K562 (cell line): ENCODE measurements at places on chromosomes 16 and 17. TPM values are rescaled to one million over a fixed set of nuclear protein-coding genes. Genes with fewer than 3 reads are reported as not detected.

- no peaks in the 10 kb centered on the region for H3K36me3 ChIP-seq
- no peaks in the 10 kb centered on the region for H3K4me1 ChIP-seq
- peaks cover 4% of the 10 kb centered on the region; the same call in 2 of the 3 replicates for H3K27me3 ChIP-seq
- H3K27ac ChIP-seq = no peak overlapping the region
Measured at GRCh38 chr16:73020409-73020884, 27.5 kb downstream of the ZFHX3 start.

Gene CIAPIN1
- 95.7 and 102 TPM in 2 replicates for total RNA-seq

DNA sequence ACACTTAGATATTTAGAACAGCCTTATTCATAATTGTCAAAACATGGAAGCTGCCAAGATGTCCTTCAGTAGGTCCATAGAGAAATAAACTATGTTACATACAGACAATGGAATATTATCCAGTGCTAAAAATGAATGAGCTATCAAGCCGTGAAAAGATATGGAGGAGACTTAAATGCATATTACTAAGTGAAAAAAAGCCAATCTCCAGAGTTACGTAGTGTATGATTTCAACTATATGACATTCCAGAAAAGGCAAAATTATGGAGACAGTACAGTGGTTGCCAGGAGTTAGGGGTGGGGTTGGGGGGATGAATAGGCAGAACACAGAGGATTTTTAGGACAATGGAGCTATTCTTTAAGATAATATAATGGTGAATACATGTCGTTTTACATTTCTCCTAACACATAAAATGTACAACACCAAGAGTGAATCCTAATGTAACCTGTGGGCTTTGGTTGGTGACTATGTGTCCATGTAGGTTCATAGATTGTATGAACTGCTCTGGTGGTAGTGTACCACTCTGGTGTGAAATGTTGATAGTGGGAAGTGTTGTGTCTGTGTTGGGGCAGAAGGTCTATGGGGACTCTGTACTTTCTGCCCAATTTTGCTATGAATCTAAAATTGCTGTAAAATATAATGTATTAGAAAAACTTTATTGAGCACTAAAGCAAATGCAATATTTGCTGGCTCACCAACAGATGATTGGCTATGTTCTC, 122.6 kb downstream of the USP22 start:
- H3K27ac ChIP-seq = no peak overlapping the region
- no peak for DNase-seq
- H3K27me3 ChIP-seq = no peaks in the 10 kb centered on the region
- H3K4me3 ChIP-seq = no peak overlapping the region

DNA sequence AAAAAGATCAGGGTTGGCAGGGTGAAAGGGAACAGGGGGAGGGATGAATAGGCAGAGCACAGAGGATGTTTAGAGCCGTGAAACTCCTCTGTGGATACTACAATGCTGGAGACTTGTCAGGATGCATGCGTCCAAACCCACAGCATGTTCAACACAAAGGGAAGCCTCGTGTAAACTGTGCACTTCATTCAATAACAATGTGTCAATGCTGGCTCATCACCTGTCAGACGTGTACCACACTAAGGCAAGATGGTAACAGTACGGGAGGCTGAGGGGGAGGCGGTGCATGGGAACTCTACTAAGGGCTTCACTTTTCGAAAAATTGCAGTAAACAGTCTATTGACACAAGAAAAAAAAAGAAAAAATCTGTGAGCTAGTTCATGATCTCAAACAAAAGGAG, 63.7 kb downstream of the C16orf95 start:
- no peak overlapping the region for H3K27ac ChIP-seq
- H3K4me3 ChIP-seq = no peak overlapping the region
- DNase-seq = no peak
- no peaks in the 10 kb centered on the region; the same call in 1 of the 2 replicates for H3K27me3 ChIP-seq
- no peaks in the 10 kb centered on the region; the same call in 2 of the 3 replicates for H3K36me3 ChIP-seq
- H3K4me1 ChIP-seq = no peaks in the 10 kb centered on the region

DNA sequence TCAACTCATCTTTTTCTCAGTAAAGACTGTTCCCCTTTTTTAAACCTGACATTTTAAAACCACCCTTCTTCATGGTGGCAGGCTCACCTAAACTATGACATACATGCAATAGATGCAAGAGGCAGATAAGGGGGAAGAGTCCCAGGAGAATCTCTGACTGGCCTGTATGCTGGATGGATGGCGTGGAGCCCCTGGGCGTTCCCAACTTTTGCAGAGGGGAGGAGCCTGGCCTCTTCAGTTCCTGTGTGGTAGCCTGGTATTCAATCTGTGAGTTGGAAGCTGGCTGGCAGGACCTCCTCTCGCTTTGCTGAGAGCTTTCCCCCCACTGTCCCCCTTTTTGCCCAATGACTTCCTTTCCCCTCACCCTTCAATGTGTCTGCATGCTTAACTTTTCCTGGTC, 217.6 kb upstream of the CA10 start:
- H3K36me3 ChIP-seq = no peaks in the 10 kb centered on the region
- no peak overlapping the region for H3K4me3 ChIP-seq
- H3K4me1 ChIP-seq = no peaks in the 10 kb centered on the region

DNA sequence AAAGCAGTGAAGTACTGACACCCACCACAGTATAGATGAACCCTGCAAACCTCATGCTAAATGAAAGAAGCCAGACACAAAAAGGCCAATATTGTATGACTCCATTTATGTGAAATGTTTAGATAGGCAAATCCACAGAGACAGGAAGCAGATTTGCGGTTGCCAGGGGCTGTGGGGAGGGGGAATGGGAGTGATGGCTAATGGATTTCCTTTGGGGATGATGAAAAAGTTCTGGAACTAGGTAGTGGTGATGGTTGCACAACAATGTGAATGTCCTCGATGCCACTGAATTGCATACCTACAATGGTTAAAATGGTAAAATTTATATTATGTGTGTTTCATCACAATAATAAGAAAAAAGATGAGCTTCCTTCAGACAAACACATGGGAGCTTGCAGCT, 28.4 kb upstream of the WFIKKN2 start:
- H3K27ac ChIP-seq = no peak overlapping the region
- peaks cover 3% of the 10 kb centered on the region; the same call in 1 of the 3 replicates for H3K4me1 ChIP-seq
- no peak overlapping the region for H3K4me3 ChIP-seq
- DNase-seq = no peak
- H3K36me3 ChIP-seq = no peaks in the 10 kb centered on the region
- H3K27me3 ChIP-seq = peaks cover 3% of the 10 kb centered on the region; the same call in 2 of the 3 replicates

Gene HOXB2
- total RNA-seq = 74.2 and 75.5 TPM in 2 replicates

- no peaks in the 10 kb centered on the region for H3K27me3 ChIP-seq
- H3K27ac ChIP-seq = peak overlapping the region; percentile 0; the same call in 1 of the 3 replicates
- H3K4me1 ChIP-seq = peaks cover 11% of the 10 kb centered on the region
- no peaks in the 10 kb centered on the region for H3K36me3 ChIP-seq
Measured at GRCh38 chr17:29732209-29732608, 109.5 kb upstream of the CORO6 start.

DNA sequence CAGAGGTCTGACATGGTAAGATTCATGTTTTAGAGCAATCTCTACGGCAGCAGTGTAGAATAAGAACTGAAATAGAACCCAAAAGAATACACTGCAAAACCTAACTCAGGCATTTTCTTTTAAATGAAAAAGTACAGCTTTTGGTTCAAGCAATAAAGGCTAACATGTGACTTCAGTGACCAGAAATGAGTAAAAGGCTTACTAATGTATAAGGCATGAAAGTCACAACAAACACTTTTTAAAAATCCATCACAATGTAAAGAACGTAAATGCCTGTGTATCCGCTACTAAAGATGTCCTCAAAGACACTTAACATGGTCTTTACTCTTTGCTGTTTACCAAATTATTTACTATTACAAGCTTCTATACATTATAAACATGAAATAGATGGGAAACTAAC, 16.6 kb downstream of the KIAA0753 start:
- H3K4me1 ChIP-seq = no peaks in the 10 kb centered on the region
- DNase-seq = no peak
- H3K27ac ChIP-seq = no peak overlapping the region
- H3K4me3 ChIP-seq = no peak overlapping the region

- H3K4me1 ChIP-seq = no peaks in the 10 kb centered on the region
- no peak overlapping the region for H3K27ac ChIP-seq
- no peak overlapping the region for H3K4me3 ChIP-seq
- DNase-seq = no peak
Measured at GRCh38 chr17:50586421-50587247, 26.1 kb downstream of the CACNA1G start.

Gene MRPS7
- 117 and 120 TPM in 2 replicates for total RNA-seq

GRCh38 chr17:42188749-42189650, 3.7 kb upstream of the HCRT start:
- no peak overlapping the region for H3K27ac ChIP-seq
- H3K36me3 ChIP-seq = peaks cover 2% of the 10 kb centered on the region; the same call in 1 of the 3 replicates
- H3K4me3 ChIP-seq = no peak overlapping the region
- H3K27me3 ChIP-seq = no peaks in the 10 kb centered on the region
- H3K4me1 ChIP-seq = peaks cover 13% of the 10 kb centered on the region; the same call in 2 of the 3 replicates

Gene METTL9
- total RNA-seq = 65.8 and 66.1 TPM in 2 replicates

Gene ABCC11
- not detected in 2 replicates for total RNA-seq

DNA sequence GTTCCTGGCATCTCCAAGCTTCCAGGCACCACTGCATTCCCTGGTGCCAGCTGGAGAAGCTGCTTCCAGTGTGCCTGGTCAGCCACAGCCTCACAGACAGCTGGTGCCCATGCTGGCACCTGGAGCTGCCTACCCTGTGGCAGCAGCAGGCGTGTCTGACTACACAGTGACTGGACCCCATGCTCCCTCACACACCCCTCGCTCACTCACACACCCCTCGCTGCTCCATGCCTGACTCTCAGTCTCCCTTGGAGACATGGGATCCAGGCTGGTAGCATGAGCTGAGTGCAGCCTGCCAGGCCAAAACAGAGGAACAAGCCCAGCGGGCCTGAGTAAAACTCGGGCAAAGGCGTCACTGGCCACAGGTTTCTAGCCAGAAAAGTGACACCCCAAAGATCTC, 59.1 kb upstream of the SMIM36 start:
- no peak overlapping the region for H3K4me3 ChIP-seq
- H3K27ac ChIP-seq = no peak overlapping the region
- no peak for DNase-seq
- no peaks in the 10 kb centered on the region for H3K27me3 ChIP-seq
- peaks cover 28% of the 10 kb centered on the region for H3K4me1 ChIP-seq
- no peaks in the 10 kb centered on the region for H3K36me3 ChIP-seq

Gene RGS11
- total RNA-seq = not detected in 2 replicates

Gene ESRP2
- total RNA-seq = 0.07 and 0.36 TPM in 2 replicates

- H3K4me1 ChIP-seq = peaks cover 37% of the 10 kb centered on the region
- DNase-seq = peak; percentile 50
- H3K4me3 ChIP-seq = no peak overlapping the region
- H3K36me3 ChIP-seq = no peaks in the 10 kb centered on the region
- H3K27me3 ChIP-seq = 0 out of 3 replicates have a peak, but pooled peaks cover 2% of the 10 kb centered on the region
- no peak overlapping the region for H3K27ac ChIP-seq
Measured at GRCh38 chr16:84884596-84885341, 65.0 kb downstream of the CRISPLD2 start.

Gene TBC1D3L
- total RNA-seq = 0.40 TPM in 1 of 2 replicates, not detected in the other

DNA sequence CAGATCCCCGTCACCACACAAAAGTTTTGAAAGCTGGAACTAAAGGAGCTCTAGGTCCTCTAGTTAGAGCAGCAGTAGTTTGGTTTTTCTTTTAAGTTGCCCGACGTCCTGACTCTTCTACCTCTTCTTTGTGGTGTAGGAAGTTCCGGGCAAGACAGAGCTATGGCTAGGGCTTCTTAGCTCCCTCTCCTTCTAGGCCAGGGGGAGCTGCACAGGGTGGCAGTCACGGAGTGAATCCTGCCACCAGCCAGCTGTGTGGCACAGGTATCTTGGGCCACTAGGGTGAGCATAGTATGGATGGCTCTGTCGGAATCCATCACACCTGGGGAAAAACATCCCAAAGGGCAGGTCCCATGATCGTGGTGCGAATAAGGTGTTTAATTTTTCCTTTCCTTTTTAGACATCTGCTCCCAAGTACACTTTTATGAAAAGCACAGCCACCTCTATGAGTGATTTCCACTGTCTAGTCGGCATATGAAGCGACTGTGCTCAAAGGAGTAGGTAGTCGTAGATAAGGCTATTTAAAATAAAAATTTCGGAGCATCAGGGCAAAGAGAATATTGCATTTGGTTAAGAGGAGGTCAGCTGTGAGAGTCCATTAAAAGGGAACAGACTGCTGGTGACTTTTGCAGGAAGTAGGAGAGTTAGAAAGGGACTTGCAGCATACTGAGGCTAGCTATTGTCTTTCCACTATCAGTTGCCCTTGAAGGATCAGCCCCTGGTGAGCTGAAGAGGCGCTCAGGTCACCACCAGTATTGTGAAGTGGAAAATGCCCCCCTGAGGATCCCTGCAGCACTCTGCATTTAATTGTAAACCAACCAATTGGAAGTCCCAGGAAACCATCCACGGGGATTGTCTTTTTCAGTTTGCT, 2.1 kb downstream of the PRKCA start:
- peak; percentile 78 for DNase-seq
- peak overlapping the region; percentile 68 for H3K27ac ChIP-seq
- H3K36me3 ChIP-seq = peaks cover 36% of the 10 kb centered on the region; the same call in 2 of the 3 replicates
- no peaks in the 10 kb centered on the region for H3K27me3 ChIP-seq

GRCh38 chr17:5122586-5123342, 6.9 kb downstream of the USP6 start:
- H3K4me1 ChIP-seq = no peaks in the 10 kb centered on the region
- no peaks in the 10 kb centered on the region for H3K36me3 ChIP-seq
- H3K27me3 ChIP-seq = no peaks in the 10 kb centered on the region
- H3K4me3 ChIP-seq = no peak overlapping the region
- H3K27ac ChIP-seq = no peak overlapping the region
- no peak for DNase-seq

- DNase-seq = no peak
- H3K27ac ChIP-seq = no peak overlapping the region
- H3K36me3 ChIP-seq = no peaks in the 10 kb centered on the region
- no peak overlapping the region for H3K4me3 ChIP-seq
Measured at GRCh38 chr16:9434659-9435058, 343.2 kb downstream of the HAPSTR1 start.

GRCh38 chr16:68408967-68409366, 39.3 kb downstream of the SMPD3 start:
- no peak for DNase-seq
- H3K27ac ChIP-seq = no peak overlapping the region
- H3K36me3 ChIP-seq = no peaks in the 10 kb centered on the region
- H3K27me3 ChIP-seq = peaks cover 17% of the 10 kb centered on the region; the same call in 2 of the 3 replicates

DNA sequence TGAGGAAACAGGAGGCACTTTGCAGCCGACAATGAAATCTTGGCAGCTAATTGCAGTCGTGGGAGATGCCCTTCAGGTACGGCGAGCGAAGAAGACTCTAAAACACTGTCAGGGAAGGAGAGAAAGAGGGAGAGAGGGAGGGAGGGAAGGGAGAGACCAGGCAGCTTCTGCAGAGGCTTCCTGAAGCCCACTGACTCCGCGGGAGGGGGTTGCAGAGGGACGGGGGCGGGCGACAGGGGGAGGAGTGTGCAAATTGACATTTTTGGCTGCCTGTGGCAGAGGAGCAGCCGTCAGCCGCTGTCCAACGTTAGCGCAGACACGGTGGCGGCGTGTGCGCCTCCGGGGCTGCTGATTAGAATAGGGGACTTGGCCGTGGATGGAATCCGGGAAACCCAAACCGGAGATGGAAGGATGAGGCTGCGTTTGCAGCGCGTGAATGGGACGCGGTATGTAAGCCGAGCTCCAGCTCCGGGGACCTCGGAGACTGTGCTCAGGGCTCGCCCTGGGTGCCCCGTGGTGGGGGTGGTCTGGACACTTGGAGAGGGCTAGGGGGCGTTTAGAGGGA, 849.1 kb upstream of the RBFOX1 start:
- H3K4me3 ChIP-seq = no peak overlapping the region
- H3K27me3 ChIP-seq = peaks cover 10% of the 10 kb centered on the region
- H3K4me1 ChIP-seq = peaks cover 5% of the 10 kb centered on the region
- no peak for DNase-seq
- H3K36me3 ChIP-seq = no peaks in the 10 kb centered on the region

GRCh38 chr17:32516450-32516849, 29.7 kb downstream of the CDK5R1 start:
- H3K4me1 ChIP-seq = no peaks in the 10 kb centered on the region
- no peak for DNase-seq
- no peaks in the 10 kb centered on the region for H3K36me3 ChIP-seq
